ENCODE measurements at places on chromosomes 13 and 19.

- DNase-seq = no peak
These were observed 101.4 kb downstream of the KDM4B start for GRCh38 chr19:5070331-5070730.

- DNase-seq = no peak
These were observed at the start of gene C19orf85 for GRCh38 chr19:55464662-55465054. C19orf85 (minus strand) TSS chr19:55464751; CDS start chr19:55464554, 197 bp downstream.

GRCh38 chr13:48292650-48293049 is 10.9 kb upstream of the RB1 start:
- no peak for DNase-seq

GRCh38 chr13:20980430-20980829 is 77.9 kb upstream of the XPO4 start:
- DNase-seq = no peak

DNA sequence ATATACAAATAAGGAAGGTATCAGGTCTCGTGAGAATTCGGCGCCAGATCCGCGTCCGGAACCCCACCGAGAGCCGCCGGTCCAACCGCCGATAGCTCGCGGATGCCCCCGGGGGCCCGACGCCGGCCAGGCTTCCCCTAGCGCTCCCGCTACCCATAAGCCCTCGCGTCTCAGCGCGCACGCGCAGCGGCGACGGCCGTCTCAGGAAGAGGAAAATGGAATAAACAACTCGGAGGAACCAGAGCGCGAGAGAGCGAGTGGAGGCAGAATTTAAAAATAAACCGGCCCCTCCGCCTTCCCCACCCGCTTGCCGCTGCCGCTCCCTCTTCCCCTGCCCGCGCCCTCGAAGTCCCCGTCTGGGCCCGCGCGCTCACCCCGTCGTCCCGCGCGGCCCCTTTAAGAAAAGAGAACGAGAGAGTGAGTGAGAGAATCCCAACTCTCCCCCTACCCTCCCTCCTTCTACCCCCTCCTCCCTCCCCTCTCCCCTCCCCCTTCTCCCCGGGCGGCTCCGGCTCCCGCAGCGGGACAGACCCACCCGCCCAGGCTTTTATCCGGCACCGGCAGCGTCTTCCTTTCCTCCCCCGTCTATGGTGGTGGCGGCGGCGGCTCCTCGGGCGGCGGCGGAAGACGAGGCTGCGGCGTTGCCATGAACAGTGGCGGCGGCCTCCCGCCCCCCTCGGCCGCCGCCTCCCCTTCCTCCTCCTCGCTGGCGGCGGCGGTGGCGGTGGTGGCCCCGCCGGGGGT is at the start of gene PAN3:
Gene PAN3, plus strand, starts transcription at position 534 of the 744 bp plus-strand sequence. Its CDS starts 113 bp downstream, at position 647.
- DNase-seq = peak; percentile 72

GRCh38 chr13:29964181-29964845 is 113.9 kb upstream of the UBL3 start:
- DNase-seq = no peak

DNA sequence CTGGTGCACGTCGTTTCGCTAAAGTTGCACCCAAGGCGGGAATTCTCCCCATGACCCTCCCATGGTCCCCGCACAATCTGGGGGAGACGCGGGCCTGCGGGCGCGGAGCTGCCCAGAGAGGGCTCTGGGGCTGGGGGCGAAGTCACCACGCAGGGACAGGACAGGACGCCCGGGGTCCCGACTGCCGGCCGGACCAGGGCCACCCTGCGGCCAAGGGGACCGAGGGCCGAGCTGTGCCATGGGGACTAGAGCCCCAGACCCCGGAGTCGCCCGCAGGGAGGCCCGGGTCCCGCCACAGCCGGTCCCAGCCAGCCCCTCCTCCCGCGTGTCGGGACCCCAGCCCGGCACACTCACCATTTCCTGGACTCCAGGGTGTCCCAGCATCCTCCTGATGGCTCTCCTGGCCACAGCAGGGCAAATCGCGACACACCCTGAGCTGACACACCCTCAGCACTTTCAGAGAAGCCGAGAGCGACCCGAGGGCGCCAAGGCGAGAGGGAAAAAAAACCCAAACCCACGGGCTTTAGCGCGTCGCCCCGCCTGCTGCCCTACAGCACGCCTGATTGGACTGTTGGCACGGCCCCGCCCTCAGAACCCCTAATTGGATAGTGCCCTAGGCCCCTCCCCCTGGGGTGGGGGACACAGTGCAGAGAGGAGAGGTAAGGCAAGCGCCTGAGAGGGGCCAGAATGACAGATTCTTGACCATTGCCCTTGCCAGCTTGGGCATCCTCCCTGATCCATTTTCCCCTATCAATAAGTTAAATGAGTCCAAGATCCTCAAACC is 28.6 kb downstream of the ZNF44 start:
- DNase-seq = no peak

GRCh38 chr19:38009650-38010242 is 102.7 kb downstream of the SIPA1L3 start:
- DNase-seq = no peak

DNA sequence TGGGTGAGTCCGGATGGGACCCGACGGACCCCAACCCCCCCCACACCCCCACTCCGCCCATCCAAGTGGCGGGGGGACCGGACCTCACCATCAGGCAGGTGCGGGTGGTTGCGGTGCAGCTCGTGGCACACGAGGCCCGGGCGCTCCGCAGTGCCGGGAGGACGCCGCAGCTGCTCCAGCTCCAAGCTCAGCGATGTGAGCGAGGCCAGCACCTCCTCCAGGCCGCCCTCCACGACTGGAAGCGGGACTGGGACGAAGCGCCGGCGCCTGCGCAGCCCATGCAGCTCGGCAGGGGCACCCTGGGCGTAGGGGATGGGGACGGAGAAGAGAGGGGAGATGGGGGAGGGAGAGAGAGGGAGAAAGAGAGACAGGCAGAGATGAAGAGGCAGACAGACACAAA is 30.1 kb upstream of the OLFM2 start:
- no peak for DNase-seq

GRCh38 chr13:77222909-77223308 is 104.0 kb downstream of the MYCBP2 start:
- DNase-seq = no peak

DNA sequence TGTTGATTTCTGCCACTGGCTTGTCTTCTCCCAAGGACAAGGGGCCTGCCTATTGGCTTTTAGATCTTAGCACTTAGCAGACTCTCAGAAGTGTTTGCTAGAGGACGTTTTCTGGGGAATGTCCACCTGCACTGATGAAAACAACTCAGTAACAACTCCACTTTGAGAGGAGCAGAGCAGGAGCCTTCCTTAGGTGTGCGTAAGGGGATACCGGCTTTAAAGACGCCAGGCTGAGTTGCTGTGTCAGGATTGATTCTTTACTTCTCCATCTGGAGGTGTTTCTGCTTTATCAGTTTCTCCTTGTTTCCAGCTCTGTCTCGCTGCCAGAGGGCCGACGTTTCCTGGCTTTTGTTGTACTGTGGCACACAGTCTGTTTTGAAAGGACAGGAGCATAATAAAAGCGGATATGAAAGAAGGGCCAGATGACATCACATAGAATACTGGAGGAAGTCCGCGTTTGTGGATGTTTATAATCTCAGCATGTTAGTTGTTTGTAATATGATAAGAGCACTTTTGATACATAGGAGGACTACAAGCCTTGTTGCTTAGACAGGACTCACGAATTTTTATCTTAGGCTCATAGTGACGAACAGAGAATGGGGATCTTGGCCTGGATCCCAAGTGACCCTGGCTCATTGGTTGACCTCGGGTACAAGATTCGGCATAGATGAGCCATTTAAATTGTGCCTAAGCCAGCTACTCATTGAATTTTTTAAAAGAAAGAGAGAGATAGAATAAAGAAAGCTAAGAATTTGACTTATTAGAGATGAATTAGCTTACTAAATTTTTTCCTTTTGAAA is 34.6 kb downstream of the COL4A2 start:
- no peak for DNase-seq

- no peak for DNase-seq
These were observed 61.6 kb downstream of the ALOX5AP start for GRCh38 chr13:30796631-30797601.

GRCh38 chr19:13366529-13367143 is 139.6 kb downstream of the CACNA1A start:
- DNase-seq = no peak

- DNase-seq = no peak
These were observed 21.5 kb downstream of the URI1 start for GRCh38 chr19:29963576-29963975.

- DNase-seq = no peak
These were observed 469.4 kb downstream of the FOXO1 start for GRCh38 chr13:40197049-40197448.

- DNase-seq = no peak
These were observed 61.2 kb upstream of the EDNRB start for GRCh38 chr13:77979721-77980385.

DNA sequence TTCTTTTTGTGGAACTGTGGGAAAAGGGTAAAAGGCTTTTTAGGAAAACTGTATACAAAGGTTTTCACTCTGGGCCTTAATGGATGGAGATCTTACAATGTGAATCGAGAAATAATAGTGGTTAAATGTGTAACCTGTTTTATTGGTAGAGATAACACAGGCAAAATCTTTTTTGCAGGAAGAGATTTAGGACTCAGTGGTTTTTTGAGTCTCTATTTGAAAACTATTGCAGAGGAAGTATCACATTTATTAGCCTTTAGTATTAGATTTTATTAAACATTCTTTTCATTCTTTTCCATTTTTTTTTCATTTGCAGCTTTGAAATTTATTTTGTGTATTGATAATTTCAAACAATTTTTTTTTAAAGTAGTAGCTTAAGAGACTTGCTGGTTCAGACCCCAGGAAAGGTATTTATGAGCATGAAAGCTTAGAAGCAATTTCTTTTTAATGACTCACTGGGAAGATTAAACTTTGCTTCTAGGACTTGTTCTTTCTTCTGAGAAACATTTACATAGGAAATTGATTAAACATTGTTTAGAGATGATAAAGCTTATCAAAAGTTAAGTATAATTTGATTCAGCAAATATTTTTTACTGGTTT is 10.5 kb downstream of the KLF5 start:
- no peak for DNase-seq

DNA sequence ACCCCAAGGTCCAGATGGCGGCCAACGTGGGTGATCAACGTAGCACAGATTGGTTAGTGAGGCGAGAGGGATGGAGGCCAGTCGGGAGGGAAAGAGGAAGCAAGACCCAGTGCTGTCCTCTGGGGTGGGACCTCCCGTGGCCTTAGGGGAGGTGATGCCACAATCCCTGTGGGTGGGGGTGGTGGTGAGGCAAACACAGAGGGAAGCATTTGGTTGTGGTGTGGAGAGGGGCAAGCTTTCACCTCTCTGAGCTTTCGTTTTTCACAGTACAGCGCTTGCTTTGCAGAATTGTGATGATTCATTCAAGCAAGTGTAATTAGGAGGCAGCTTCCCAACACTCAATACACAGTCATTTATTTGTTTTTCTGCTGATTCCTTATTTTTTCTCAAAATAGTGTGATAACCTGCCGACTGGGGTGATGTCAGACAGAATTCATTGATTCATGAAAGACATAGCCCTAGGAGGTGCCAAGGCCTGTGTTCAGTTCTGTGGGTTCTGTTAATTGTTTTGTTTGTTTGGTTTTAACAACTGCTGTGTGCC is 2.4 kb downstream of the LENG8 start:
- DNase-seq = no peak

GRCh38 chr19:16106121-16106520 is 5.6 kb upstream of the RAB8A start:
- no peak for DNase-seq

- DNase-seq = no peak
These were observed 299.5 kb downstream of the NALCN start for GRCh38 chr13:101116826-101117225.

DNA sequence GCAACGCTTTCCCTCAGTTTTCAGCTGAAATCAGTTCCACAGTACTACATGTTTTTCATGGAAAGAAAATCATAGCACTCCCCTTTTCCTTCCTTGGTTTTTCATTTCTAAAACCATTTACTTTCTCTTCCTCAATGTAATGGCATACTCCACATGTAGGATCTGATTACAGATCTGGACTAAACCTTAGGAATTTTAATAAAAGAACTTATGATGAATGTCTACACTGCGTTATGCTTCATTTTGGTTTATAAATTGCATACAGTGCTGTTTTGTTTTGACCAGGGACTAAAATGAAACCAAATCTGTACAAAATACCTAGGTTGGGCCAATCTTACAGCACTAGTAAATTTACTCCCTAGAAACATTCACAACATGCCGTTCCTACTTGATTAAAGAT is 589.9 kb downstream of the TBC1D4 start:
- DNase-seq = no peak

DNA sequence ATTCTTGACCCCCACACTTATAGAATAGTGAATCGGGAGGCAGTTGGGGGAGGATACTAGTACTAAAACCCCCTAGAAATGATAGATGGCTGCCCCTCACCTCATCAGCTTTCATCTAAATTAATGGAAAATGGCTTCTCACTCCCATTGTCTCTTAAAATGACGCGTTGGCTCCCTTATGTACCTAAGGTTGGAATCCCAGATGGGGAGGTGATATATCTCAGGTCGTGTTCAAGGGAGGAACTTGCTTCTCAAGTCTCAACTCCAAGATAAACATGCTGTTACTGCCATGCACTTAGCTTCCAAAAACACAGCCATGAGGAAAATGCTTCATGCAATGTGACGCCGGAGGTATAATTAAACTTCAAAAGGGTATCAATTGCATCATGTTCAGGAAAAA is 18.8 kb upstream of the UBE2L5 start:
- no peak for DNase-seq

GRCh38 chr19:34767951-34768350 is 5.1 kb downstream of the ZNF599 start:
- no peak for DNase-seq

DNA sequence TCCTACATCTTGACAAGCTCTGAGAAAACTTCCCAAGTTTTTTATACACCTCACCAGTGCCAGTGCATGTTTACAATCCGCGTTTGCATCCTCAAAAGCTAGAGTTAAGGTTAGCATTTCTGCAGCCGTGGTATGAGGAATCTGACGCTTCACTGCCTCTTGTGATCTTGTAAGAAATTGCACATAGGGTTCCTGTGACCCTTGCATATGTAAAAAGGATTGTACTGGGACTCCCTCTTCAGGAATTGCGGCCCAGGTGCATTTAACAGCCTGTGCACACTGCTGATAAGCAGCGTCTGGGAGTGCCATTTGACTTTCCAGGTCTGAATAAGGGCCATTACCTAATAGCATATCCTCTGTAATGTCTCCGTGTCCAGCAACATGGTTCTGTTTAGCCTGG is 15.3 kb downstream of the FPR3 start:
- DNase-seq = no peak
